ENCODE measurements at places on chromosomes 6 and 20.
A peak's percentile ranks its signal among the peaks of the same experiment; 100 is the strongest.

GRCh38 chr20:41137614-41138474 is 501 bp downstream of the PLCG1 start:
- DNase-seq = peak; percentile 89

DNA sequence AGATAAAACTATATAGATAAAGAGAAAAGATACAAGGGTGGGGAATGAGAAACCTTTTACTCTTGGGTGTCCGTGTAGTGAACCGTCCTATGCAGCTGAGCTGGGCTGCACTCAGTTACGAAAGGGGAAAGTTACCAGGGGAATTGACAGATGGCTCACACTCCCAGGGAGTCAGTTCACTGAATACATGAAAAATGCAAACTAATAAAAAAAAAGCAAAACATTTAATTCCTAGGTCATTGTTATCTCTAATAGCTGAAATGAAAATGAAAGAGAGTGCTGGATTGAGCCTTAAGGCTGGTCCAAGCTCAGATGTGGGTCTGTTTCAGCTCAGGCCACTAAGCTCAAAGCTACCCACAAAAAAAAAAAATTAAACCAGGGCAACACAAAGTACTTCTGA is 138.0 kb downstream of the THBS2 start:
- DNase-seq = no peak

GRCh38 chr6:105896821-105897095 is 189.4 kb upstream of the PRDM1 start:
- no peak for DNase-seq

GRCh38 chr6:3310051-3310448 is 51.3 kb downstream of the PSMG4 start:
- no peak for DNase-seq

GRCh38 chr20:58102744-58103516 is 125.5 kb downstream of the ANKRD60 start:
- DNase-seq = no peak

DNA sequence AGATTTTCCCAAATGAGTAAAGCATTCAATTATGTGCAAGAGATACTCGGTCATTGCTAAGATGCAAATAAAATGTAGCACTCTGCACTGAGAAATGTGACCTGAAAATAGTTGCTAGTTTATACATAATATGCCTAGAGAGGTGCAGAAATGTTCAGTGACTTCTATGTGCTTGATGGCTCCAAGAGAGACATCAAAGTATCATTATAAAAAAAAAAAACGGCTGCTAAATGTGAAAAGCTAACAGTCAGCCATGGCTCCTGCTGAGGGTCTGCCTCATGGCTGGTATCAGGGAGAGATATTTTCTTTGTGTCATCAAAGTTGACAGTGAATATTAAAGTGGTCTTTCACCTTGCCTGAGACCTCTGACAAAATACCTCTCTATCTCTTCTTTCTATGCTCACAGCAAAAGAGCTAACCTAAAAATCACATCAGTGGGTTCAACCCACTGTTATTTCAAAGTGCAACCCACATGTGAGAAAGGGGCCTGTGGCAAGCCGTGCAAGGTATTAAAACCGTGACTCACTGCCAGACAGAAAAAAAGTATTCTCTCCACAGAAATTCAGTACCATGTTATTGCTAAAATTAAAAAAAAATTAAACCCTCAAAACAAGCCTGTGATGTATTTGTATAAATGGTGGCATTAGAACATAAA is 259.0 kb downstream of the HIVEP2 start:
- DNase-seq = no peak

GRCh38 chr20:31595654-31596411 is 9.3 kb upstream of the ID1 start:
- peak; percentile 84 for DNase-seq

GRCh38 chr6:37822851-37823682 is 3.5 kb downstream of the ZFAND3 start:
- no peak for DNase-seq

- no peak for DNase-seq
Measured at GRCh38 chr20:50345712-50346373, 155.2 kb downstream of the CEBPB start.

DNA sequence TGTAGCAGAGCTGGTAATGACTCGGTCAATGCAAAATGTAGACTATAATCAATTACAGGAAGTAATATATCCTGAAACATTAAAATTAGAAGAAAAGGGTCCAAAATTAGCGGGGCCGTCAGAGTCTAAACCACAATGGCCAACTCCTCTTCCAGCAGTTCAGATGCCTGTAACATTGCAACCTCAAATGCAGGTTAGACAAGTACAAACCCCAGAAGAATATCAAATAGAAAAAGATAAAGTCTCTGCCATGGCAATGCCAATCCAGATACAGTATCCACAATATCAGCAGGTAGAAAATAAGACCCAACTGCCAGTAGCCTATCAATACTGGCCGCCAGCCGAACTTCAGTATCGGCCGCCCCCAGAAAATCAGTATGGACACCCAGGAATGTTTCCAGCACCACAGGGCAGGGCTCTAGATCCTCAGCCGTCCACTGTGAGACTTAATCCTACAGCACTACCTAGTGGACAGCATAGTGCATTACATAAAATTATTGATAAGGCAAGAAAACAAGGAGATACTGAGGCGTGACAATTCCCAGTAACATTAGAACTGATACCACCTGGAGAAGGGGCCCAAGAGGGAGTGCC is 158.4 kb downstream of the GPX5 start:
- no peak for DNase-seq

DNA sequence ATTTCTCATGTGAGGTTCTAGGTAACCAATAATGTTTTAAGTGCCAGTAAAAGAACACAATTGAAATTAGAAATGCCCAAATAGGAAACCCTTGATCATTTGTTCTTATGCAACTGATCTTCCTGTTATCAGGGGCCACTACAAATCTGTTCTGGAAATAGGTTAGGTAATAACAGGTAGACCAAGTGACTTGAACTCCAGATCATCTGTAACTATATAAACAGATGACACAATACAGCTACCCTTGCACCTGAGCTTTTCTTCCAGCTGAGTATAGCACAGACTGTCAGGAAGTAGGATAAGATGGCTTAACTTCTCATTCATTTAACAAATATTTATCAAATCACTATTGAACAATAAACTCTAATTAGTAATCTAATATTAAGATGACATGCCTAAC is 52.5 kb downstream of the MAN1A1 start:
- DNase-seq = no peak

DNA sequence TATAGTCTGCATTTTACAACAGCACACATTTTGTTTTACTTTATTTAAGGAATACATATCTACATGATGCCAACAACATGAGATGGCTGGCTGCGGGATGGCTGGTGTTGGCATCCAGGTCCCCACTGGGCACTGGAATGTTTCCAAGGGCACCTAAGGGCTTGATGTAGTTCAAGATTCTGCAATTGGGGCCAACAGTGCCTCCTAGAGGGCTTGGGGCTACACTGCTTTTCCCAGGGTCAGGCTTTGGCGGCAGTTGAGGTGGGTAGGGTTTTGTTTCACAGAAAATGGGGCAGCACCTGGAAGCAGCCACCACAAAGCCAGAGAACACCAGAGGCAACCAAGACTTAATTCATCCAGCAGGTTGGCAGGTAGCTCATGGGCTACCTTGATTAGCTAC is 202.2 kb upstream of the PRND start:
- peak; percentile 33 for DNase-seq

GRCh38 chr6:93468291-93468690 is 48.9 kb upstream of the EPHA7 start:
- DNase-seq = no peak

- DNase-seq = no peak
Measured at GRCh38 chr6:47203938-47204611, 105.6 kb downstream of the TNFRSF21 start.

DNA sequence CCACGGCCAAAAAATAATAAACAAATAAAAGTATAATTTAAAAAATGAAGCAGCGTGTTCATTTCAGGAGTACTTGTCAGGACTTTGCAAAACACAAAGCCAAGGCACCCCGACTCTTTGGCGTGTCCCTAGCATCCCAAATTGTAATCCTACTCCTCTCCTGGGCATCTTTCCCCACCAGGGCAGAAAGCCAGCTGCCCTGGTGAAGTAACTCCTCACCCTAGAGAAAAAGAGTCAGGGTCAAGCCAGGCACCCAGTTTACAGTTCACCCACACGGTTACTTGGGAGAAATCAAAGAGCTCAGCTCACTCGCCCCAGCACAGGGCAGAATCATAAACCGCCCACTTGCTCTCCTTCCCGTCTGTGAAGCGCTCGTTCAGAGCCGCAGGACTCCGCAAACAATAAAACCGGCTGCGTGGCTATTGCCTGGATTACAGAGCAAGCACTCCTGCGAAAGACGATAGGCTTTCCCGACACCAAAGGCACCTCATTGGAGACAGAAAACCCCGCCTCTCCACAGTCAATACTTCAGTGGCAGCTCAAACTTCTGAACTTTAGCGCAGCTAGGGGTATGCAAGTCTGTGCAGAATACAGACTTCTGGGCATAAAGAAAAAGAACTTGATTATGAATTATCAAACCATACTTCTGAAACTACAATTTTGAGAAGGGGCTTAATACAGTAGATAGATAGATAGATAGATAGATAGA is 73.0 kb upstream of the NHSL1 start:
- DNase-seq = peak; percentile 66

- DNase-seq = no peak
Measured at GRCh38 chr6:153059757-153060156, 57.2 kb upstream of the MTRF1L start.

DNA sequence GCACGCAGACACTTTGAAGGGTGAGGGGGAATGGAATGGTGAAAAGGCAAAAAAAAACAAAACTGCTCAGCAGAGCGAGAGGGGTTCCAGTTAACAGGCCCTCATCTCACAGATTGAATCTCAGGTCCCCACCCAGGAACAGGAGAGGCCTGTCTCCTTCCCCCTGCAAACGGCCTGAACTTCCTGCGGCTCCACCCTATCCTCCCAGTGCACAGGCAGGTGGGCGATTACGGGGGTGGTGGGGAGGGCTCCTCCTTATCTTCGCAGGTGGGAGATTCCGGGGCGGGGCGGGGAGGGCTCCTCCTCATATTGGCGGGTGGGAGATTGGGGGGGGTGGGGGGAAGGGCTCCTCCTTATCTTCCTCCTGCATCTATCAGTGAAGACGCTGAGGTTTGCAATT is 129.0 kb downstream of the SOX4 start:
- DNase-seq = no peak

GRCh38 chr20:36825385-36826104 is 50.4 kb upstream of the TLDC2 start:
- DNase-seq = no peak

DNA sequence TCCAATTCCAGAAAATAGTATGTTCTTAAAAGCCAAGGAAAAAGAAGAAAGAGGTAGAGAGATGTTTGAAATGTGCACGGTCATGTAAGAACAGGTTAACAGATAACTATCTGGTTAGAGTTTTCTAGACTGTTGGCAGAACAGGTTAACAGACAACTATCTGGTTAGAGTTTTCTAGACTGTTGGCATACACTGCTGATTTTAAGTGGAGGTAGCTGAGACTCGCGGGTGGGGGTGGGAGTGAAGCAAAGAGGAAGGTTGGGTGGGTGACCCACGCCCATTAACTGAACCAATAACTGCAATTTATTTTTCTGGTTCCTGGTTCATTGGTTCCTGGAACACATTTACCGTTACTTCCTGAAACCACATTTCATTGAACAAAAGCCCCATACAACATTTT is 157.5 kb downstream of the ELOVL4 start:
- no peak for DNase-seq

DNA sequence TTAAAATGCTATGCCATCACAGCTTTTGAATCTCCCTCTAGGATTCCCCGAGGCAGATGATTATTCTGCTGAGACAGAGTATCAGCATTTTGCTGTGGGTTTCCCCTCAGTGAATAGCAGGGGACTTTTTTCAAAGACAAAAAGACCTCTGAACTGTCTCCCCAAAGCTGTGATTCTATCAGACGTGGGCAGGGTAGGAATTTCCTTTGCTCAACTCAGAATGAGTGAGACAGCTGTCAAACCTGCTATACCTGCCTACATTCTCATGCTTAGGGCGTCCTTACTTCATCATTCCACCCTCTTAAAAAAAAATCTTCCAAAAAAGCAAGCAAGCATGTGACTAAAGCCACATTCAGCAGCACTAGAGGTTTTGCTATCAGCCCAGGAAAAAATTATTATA is 147.6 kb upstream of the FAM83B start:
- no peak for DNase-seq

DNA sequence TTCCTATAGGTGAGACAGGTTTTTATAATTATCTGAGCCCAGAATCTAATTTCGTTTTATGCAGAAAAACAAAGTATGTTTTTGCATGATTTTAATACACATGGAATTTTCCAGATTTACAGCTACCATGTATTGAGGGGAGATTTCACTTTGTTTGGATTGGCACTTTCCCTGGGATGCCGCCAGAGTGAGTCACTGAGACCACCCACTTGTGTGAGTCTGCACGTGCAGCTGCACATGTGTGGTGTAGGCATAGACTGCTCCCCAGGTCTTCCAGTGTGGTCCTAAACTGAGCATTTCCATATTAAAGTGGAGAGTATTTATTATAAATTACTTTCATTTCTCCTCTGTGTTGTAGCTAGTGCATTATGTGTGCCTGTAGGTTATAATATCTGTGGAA is 186.8 kb downstream of the UBE3D start:
- no peak for DNase-seq

GRCh38 chr6:116282698-116283097 is 3.0 kb upstream of the TSPYL1 start:
- no peak for DNase-seq

DNA sequence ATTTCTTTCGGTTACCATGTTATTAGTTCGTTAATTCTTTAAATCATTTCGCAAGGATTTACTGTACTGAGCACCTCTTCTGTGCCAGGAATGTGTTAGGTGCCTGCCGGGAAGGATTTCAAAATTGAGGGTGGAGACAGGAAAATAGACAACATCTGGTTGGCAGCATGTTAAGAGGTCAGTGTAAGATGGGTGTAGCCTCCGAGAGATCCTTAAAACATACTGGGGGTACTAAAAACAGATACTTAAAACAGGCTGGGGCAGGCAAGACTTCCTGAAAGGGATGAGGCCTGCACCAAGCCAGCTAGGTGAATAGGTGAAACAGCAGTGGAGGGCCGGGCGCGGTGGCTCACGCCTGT is 178.0 kb upstream of the SGK1 start:
- DNase-seq = no peak

- no peak for DNase-seq
Measured at GRCh38 chr6:5116243-5116991, 31.3 kb downstream of the PPP1R3G start.

- no peak for DNase-seq
Measured at GRCh38 chr6:31354158-31354863, 2.7 kb downstream of the HLA-B start.

- DNase-seq = no peak
Measured at GRCh38 chr20:3258429-3258828, 19.4 kb upstream of the SLC4A11 start.

GRCh38 chr6:10323018-10323417 is 91.9 kb downstream of the TFAP2A start:
- DNase-seq = no peak

GRCh38 chr6:25346064-25346463 is 66.9 kb downstream of the CARMIL1 start:
- no peak for DNase-seq

DNA sequence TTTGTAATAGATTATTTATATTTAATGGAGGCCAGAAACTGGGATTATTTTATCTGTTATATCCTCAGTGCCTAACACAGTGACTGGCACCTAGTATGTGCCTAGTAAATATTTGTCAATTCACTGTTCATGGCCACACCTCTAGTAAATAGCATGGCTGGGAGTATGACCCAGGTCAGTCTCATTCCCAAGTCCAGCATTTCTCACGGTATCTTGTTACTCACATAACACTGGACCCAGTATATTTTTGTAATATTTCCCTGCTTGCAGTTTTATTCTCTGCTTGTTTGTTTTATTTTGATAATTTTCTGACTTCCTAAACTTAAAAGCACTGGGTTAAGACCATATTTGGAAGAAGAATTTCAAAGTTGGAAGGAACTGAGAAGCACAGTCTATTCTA is 47.7 kb downstream of the CTNNBL1 start:
- DNase-seq = no peak

Measured in glutamatergic neuron (in vitro differentiated cells).